Suppressor macrophage treated with lipopolysaccharide for 1 hour (primary cell): ENCODE measurements at places on chromosomes 4 and X.

DNA sequence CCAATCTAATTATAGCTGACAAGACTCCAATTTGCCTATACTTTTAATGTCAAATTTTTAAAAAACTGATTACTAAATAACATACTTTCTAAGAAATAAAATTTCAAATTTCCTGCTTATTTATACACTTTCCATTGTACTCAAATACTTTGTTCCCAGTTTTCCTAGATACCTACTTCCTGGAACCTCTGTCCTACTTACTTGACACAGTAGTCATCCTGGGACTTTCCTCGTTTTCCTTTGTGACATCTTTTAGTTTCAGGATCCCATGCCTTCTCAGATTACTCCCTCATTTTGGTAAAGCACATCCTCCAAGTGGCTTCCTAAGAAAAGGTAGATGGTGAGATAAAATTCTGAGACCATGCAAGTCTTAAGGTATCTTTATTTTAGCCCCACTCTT is 13.3 kb upstream of the FAM184B start:
- no peak for DNase-seq

DNA sequence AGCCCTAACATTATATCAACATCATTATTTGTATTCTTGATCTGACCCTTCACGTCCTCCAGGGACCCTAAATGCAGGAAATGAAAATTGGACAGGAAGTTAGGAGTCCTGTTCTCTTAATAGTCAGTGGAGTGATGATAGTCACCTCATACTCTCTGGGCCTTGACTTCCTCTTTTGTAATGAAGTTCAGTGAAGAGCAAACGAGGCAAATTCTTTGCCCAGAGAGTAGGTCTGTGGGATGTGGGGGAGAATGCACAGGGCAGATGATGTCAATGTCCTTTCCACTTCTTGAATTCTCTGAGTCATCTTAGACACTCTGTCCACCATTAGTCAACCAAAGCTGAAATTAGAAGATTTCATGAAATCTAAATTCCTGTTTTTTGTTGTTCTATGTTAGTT is 17.1 kb upstream of the GPRIN3 start:
- DNase-seq, result peak; percentile 99

DNA sequence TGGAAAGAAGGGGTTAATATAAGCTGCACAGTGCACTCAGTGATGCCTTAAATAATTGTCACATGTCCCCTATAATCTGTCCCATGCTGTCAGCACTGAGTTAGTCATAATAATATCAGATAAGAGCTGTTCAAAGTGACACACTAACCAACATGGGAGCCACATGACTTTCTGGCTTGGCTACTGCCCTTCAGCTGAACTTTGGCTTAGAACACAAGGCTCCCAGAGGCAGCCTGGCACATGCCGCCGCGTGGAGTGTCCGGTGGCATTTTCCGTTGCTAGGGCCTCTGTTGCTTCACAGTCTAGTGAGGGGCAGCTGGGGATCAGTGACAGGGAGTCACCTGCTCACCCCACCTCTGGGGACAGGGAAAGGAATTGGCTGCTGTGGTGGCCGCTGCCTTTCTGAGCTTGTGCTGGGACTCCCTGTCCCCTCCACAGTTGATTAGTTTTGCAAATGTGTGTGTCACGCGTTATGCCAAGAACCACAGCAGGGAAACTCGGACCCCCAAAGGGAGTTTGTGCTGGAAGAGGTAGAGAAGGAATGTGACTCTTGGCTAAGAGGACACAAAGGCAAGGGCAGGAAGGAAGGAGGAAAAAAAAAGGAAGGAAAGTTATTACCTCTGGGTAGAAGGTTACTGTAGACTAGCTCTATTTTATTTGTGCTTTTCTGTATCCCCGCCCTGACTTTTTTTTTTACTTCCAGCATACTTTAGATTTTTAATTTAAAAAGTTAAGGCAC is 41.1 kb upstream of the PPARGC1A start:
- DNase-seq, result peak; percentile 39

- DNase-seq, result no peak
Measured at GRCh38 chr4:10046471-10046870, 25.2 kb upstream of the SLC2A9 start.

DNA sequence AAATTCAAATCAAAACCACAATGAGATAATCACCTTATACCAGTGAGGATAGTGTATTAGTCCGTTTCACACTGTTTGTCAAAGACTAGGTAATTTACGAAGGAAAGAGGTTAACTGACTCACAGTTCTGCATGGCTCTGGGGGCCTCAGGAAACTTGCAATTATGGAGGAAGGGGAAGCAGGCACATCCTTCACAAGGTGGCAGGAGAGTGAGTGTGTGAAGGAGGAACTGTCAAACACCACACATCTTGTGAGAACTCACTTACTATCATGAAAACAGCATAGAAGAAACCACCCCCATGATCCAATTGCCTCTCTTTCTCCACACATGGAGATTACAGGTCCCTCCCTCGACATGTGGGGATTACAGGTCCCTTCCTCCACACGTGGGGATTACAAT is 54.7 kb upstream of the TRPC5 start:
- DNase-seq, result no peak

- no peak for DNase-seq
Measured at GRCh38 chr4:154033921-154034320, 245.0 kb upstream of the SFRP2 start.

DNA sequence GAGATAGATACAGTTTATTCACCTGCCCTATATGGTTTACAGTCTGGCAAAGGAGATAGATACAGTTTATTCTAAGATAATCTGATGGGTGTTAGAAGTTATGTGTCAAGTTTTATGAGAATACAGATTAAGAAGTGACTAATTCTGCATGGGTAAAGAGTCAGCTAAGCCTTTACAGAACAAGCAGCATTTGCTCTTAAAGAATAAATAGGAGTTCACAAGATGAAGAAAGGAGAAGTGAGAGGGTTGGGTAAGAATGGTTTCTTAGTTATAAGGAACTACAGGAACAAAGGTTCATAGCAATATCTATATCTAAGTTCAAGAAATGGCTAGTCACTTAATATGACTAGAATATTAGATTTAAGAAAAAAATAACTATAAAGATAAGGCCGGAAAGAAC is 47.6 kb downstream of the THOC2 start:
- peak; percentile 61 for DNase-seq

DNA sequence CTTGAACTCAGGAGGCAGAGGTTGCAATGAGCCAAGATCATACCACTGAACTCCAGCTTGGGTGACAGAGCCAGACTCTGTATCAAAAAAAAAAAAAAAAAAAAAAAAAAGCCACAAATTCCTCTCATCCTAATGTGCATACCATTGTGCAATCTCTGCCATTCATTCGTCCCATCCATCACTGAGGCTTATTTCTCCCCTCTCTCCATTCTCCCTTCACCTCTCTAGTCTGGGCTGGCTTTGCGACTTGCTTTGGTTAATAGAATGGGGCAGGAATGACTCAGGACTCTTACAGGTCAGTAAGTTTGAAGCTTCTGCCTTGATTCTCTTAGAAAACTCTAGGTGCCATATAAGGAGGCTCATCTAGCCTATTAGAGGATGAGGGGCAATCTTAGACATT is 60.3 kb upstream of the DDX3X start:
- no peak for DNase-seq

GRCh38 chr4:83616252-83616651 is 80.3 kb downstream of the GPAT3 start:
- DNase-seq, result no peak

DNA sequence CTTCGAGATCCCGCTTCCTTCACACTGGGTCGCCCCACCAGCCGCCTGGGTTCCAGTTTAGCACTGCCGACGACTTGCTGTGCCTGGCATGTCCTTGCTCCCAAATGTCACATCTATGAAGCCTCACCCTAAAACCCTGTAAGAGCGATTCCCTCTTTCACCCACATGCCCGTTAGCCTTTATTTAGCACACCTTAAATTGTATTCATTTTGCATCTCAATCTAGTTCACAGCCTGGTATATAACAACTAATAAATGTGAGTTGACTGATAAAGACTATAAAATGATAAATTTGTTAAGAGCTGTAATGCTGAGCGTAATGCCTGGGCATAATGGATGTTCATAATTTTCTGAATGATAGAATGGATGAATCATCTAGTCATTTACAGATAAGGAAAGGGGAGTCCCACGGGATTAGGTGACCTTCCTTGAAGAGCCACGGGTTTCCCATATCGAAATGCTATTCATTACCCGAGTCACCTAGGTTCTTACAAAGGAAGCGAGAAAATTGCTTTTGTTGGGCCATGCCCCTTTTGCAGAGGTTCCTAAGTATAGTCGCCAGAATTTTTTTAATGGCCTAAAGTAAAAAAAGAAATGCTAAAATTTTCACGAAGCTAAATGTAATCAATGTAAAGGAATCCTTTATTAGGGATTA is 1.1 kb upstream of the AP1S2 start:
- peak; percentile 24 for DNase-seq

GRCh38 chrX:16970977-16971376 is 24.5 kb downstream of the REPS2 start:
- DNase-seq, result peak; percentile 66

DNA sequence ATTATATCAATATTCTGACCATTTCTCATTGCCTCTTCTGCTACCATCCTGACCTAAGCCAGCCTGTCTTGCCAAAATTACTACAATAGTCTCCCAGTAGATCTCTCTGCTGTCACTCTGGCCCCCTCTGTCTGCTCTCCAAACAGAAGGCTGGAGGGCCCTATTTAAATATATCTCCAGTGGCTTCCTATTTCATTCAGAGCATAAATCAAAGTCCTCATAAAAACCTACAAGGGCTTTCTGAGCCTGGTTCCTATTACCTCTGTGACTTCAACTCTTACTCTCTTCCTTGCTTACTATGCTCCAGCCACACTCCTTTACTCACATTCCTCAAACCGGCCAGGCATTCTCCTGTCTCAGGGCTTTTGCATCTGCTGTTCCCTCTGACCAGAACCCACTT is 19.0 kb downstream of the IGSF1 start:
- DNase-seq, result no peak

GRCh38 chrX:132833373-132833772 is 125.1 kb downstream of the HS6ST2 start:
- DNase-seq, result no peak

- peak; percentile 75 for DNase-seq
Measured at GRCh38 chr4:8594097-8595038, 1.8 kb downstream of the CPZ start.

DNA sequence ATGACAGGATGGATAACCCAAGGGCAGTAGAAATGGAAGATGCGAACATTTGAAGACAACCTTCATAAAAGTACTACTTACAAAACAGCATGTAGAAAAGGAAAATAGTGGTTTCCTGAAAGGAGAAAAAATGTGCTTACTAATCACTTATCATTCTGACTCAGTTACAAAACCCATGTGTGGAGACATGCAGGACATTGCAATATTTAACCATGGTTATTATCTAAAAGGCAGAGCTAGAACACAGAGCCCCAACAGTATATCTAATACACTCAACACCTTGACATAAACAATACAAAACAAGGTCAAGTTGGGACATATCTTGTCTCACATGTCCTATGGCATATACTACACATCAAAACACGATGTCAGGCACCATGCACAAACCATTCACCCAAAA is 55.9 kb downstream of the EIF4E start:
- DNase-seq, result no peak

- no peak for DNase-seq
Measured at GRCh38 chrX:106931831-106932491, 11.8 kb downstream of the CLDN2 start.

DNA sequence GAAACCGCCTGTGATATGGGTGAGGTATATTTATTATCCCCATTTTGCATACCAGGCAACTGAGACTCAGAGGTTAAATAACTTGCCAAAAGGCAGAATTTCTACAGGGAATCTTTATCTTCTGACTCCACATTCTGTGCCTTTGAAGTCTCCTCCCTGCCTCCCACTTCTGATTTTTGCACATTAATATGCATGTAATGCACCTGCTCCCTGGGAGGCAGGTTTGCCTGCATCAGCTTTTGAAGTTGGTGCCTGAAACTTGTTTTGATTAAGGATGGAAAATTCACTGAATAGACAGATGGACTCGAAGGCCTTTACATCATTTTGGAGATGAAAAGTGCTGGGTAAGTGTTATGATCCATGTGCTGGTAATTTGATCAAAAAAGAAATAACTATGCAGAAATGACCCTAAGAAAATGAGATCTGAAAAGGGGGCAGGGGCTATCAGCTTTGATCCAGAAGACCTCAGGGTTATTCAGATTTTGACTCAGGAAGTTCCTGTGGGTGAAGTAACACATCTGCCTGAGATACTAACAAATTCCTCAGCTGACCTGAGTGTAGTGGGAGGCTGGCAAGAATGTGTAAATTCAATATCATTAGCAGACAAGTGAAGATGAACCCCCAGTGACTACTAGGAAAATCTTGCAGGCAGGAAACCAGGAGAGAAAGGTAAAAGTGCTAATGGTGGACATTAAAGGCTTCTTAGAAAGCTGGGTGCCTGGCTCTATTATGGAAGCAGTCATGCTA is 167.5 kb upstream of the BOD1L1 start:
- no peak for DNase-seq

- no peak for DNase-seq
Measured at GRCh38 chr4:14934704-14935390, 67.4 kb upstream of the CPEB2 start.

- peak; percentile 24 for DNase-seq
Measured at GRCh38 chrX:70338290-70338689, 48.4 kb downstream of the KIF4A start.

GRCh38 chr4:41932988-41933387 is 2.2 kb upstream of the TMEM33 start:
- no peak for DNase-seq

DNA sequence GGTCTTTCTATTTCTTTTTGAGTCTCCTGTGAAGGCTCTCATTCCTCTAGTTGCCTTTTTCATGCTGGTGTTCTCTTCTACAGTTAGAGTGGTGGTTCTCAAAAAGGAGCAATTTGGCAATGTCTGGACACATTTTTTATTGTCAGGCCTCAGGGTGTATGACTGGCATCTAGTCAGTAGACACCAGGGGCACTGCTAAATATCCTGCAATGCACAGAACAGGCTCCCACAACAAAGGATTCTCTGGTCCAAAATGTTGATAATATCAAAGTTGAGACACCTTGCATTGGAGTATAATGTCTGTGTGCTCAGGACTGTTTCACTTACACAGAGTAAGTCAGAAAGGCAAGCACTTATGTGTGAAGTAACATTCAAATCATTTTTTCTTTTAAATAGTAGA is 1360.7 kb downstream of the ADGRL3 start:
- DNase-seq, result no peak

GRCh38 chrX:119687661-119688413 is 5.1 kb downstream of the SEPTIN6 start:
- DNase-seq, result no peak

DNA sequence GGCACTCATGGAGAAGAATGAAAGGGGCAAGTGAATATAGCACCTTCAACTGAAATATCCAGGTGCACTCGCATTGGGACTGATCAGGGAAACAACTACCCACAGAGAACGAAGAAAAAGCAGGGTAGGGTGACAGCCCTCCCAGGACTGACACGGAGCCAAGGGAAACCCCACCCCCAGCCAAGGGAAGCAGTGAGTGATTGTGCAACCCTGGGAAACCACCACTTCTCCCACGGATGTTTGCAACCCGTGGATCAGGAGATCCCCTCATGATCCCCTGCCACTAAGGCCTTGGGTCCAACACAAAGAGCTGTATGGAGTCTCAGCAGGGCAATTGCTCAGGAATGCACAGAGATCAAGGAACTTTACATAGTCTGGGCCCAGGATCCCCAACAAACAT is 158.5 kb upstream of the HCCS start:
- peak; percentile 21 for DNase-seq
